WERI-Rb-1 (cell line): ENCODE measurements at places on chromosomes 6 and 20.

DNA sequence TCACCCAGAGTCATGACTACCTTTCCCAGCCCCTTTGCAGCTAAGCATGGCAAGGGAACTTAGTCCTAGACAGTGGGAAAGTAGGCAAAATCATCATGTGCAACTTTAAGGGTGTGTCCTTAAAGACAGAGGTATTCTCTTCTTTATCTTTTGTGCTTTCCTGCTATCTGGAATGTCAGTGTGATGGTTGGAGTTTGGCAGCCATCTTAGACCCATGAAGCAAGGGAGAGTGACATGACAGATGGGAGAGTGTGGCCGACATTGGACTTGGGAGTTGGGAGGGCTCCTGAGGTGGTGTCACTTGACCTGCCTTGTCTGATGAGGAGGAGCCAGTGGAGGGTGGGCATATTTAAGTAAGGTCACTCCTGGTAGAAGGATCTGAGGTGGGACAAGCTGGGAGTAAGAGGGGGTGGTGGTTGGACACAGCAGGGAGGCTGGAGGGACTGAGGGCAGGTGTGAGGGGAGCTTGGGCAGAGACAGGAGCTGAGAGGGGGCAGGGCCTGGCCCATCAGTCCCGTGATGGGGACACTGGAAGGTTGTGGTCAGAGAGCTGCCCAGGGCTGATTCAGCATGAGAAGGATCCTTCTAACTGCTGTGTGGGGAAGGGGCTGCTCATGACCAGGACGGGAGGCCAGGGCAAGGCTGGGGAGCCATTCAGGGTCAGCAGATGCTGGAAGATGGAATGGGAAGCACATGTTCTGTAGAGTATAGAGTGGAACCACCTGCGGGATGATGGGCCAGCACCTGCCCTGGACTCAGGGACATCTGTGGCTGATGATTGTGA lies 29.5 kb upstream of the SULF2 start:
- DNase-seq: no peak

DNA sequence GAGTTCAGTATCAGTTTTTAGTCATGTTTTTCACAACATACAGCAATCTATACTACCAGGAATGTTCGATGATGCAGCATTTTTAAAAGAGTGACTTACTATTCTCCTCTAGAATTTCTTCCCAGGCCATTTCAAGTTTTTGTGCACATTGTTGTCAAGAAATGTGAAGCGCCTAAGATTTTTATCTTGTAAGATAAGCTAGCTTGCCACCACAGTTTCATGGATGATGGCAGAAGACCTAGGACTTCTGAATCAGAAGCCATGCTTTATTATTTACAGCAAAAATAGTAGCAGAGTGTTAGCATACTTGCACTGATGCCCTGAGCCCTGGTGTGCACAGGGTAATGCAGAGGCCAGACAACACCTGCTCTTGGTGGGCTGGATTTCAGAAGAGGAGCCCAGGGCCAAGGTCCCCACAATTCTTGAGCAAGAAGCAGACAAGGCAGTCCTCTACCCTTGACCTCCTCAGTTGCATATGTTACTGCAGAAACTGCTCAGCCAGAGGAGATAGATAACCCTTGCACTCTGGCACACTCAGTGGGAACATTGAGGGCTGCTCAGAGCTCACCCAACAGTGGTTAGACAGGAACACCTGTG lies 99.2 kb downstream of the QKI start:
- no peak for DNase-seq

- peak; percentile 70 for DNase-seq
Observed at GRCh38 chr20:43102394-43102793, 87.3 kb downstream of the PTPRT start.

DNA sequence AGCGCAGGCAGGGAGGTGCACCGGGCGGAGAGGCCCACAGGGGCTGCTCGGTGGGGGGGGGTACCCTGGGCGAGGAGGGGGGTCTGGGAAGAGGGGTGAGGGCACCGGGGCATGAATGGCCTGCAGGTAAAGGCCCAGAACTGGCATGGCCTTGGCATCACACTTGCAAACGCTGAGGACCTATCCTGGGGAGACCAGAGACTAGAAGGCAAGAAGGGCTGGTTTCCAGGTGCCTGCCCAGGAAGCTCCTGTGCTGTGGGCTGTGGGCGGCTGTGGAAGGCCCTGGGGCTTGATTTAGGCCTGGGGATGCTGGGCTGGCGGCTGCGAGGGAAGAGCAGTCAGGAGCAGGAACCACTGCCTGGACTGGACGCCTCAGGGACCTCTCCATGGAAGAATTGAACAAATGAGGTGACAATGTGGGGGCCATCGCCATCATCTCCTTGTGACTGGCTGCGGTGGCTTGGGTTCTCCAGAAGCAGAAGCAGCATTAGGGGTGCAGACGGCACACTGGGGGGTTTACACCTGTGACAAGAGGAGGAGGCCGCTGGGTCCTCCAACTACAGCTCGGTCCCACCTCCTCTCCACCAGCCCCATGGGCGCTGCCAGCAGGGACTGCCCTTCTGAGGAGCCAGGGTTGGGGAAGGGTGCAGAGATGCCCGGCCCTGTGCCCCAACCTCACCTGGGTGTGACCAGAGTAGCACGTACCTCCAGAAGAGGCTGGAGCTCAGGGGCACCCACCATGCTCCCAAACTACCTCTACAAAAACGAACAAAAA lies 32.1 kb upstream of the IRF4 start:
- no peak for DNase-seq

- no peak for DNase-seq
Observed at GRCh38 chr6:160428069-160428430, 79.9 kb downstream of the SLC22A3 start.

DNA sequence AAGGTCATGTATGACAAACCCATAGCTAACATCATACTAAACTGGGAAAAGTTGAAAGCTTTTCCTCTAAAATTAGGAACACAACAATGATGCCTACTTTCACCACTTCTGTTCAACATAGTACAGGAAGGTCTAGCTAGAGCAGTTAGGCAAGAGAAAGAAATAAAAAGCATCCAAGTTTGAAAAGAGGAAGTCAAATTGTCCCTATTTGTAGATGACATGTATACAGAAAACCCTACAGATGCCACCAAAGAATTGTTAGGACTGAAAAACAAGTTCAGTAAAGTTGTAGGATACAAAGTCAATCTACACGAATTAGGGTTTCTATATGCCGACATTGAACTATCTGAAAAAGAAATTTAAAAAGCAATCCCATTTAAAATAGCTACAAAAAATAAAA lies 89.4 kb upstream of the GLP1R start:
- DNase-seq: no peak

GRCh38 chr20:4548552-4548951 lies 173.2 kb upstream of the PRND start:
- DNase-seq: no peak

- no peak for DNase-seq
Observed at GRCh38 chr6:90314514-90314913, 17.9 kb upstream of the BACH2 start.
